ENCODE measurements at places on chromosomes 12 and 14.
A peak's percentile ranks its signal among the peaks of the same experiment; 100 is the strongest.

DNA sequence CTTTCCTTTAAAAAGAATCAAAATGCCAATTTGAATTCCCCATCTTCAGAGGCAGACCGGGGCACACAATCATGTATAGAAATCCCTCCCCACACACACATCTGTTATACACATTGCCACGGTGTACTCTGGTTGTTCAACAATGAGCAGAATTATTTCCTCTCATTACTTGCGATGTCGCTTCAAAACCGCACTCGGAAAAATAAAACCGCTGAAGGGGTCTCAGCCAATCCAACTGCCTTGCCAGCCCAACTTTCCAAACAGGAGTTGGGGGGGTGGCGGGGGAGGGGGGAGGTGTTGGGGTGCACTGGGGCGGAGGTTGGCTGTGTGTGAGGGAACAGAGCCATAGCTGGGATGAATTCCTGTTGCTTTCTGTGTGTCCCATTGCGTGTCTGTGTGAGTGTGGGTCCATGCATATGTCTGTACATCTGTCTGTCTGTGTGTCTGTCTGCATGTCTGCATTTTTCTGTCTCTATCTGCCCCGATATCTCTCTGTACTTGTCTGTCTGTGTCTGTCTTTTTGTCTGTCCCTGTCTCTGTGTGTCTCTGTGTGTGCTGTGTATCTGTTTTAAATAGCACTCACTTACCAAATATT, 163.6 kb upstream of the TBX3 start:
- no peak for DNase-seq

- DNase-seq, result no peak
These were observed 91.0 kb upstream of the FOXN3 start for GRCh38 chr14:89507926-89508460.

DNA sequence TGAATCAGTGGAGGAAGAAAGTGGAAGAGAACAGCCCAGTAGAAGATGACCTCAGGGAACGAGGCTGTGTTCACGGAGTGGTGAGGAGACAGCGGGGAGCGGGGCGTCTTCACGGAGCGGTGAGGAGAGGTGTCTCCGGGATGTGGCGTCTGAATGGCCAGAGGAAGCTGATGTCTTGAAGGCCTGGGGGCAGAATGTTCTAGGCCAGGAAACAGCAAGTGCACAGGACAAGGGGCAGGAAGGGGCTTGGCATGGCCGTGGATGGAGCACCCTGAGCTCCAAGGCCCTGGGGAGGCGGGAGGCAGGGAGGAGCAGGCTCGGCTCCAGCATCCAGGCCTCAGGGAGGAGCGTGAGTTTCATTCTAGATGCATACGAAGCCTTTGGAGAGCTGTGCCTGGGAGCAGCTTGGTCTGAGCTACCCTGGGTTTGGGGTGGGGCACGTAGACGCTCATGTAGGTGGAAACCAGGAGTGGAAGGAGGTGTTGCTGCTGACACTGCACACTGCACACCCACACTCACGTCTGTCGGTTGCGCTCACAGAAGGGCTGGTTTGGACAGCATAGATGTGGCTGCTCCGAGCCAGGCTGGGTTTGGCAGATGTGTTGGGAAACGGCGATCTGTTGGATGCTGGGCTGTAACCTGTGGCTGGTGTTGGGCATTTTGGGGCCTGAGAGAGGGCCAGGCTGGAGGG, 131.6 kb downstream of the ADGRD1 start:
- DNase-seq, result no peak

DNA sequence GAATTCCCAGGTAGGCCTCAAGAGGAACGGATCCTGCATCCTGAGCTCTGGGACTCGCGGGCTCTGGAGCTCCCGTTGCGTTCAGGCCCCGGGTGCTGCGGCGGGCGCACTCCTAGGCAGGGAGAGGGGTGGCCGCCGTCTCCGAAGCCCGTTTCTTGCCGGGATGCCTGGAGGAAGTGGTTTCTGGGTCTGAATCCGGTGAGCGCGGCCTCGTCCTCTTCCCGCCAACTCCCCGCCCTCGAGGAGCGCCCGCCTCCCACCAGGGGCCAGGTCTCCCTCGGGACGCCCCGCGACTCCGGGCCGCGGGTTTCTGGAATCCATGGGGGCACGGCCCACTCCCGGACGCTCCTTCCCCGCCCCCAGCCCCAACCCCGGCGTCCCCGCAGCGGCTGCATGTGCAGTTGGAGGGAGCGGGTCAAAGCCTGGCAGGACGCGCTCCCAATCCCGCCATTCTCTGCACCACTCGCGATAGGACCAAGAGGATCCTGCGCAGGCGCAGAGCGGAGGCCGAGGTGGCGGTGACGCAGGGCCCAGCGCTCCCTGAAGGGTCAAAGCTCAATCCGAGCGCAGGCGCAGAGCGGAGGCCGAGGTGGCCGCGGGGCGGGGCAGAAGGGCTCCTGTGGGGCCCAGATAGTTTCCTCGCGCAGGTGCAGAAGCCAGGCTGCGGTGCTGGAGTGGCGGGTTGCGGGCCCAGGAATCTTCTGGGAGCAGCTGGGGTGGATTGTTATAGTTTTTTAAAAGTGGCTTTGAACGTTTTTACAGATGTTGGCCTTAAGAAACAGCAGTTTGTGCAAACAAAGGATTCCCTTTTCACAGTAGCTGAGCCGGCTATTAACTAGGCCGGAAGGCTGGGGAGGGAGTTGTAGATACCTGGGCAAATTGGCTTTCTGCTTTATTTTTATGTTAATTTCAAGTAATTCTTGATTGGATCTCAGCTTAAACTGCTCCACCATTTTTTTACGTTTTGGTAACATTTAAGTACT, 796.4 kb downstream of the AACS start:
- no peak for DNase-seq

DNA sequence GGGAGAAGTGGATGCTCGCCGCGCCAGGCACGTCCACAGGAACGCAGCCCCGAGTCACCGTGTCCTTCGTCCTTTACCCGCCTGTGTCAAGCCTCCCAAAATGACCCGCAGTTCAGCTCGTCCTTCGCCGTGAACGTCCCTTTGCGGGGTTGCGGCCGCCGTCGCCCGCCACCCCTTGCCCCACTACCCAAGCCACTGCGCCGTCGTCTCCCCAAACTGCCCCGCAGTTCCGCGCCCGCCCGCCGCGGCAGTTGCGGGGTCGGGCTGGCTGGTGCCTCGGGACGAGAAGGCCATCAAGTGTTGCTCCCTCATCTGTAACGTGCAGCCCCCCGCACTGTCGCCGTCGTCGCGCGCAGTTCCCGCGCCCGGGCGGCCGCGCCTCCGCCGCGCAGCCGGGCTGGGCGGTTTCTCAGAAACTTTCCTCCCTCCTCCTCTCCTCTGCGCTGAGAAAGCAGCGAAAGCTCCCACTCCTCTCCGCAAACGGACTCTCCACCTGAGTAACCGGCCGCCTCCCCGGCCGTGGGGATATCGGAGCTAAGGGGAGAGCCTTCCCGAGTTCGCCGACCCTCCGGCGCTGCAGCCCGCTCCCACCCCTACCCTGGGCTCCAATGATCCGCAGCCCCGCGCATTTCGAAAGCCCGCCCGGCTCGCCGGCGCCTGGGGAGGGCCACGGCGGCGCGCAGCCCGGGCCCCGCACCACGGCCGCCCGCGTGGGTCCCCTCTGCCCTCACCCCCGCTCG, 6.7 kb downstream of the CDKN1B start:
- DNase-seq, result no peak

DNA sequence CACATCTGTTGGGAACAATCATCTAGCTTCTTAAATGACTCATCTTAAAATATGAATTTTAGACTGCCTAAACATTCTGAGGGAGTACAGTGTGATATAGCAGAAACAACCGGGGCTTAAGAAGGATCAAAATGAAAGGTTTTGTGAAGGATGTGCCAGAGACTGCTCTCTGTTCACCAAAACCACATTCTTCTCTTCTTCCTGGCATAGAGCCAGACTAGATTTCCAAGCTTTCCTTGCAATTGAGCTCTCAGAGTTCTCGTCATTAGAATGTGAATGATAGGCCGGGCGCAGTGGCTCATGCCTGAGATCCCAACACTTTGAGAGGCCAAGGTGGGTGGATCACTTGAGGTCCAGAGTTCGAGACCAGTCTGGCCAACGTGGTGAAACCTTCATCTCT, 94.5 kb downstream of the LRRIQ1 start:
- no peak for DNase-seq

DNA sequence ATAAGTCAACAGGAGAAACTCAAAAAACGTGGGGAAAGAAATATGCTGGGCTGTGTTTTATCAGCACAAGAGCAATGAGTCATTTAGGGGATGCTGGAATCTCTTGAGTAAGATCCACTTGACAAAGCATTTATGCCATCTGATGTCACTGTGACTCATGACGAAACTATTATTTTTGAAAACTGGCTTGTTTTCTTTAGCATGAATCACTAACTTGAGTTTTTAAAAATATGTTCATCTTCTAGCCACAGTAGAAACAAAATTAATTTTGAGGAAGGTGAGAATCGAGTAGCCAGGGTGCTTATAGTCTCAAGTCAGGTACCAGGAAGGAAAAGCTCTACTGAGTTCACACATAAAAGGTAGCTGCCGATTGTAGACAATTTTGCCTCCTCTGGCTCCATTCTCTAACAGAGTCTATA, 456.2 kb upstream of the MGAT4C start:
- no peak for DNase-seq

DNA sequence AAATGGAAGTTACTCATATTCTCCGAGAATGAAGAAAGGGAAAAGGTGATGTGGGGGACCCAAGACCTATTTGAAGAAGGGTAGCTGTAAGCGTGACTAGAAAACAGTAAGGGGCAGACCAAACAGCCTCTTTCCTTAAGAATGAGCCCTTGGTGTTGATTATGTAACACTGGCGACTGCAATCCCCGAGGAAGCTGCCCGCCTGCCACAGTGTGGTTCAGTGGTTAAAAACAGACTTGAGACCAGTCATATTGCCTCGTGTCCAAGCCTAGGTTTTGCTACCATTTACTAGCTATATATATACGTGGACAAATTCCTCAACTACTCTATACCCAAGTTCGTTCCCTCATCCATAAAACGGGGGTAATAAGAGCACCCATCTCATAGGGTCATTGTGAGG, 49.1 kb downstream of the SSPN start:
- no peak for DNase-seq

DNA sequence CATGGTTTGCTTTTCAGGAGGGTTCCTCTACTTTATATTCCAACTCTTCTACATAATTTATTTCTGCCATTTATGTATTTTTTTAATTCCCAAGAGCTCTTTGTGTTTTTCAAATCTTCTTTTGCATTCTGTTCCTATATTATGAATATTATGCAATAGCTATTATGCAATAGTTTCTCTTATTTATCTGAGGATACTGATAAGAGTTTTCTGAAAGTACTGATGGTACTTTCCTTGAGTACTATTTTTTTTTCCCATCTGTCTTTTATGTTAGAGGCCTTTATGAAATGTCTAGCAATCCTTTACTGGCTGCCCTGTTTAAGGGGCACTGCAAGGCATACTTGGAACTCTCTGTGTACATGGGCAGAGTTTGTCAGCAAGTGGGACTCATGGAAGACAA, 93.4 kb downstream of the SLC41A2 start:
- DNase-seq, result no peak

DNA sequence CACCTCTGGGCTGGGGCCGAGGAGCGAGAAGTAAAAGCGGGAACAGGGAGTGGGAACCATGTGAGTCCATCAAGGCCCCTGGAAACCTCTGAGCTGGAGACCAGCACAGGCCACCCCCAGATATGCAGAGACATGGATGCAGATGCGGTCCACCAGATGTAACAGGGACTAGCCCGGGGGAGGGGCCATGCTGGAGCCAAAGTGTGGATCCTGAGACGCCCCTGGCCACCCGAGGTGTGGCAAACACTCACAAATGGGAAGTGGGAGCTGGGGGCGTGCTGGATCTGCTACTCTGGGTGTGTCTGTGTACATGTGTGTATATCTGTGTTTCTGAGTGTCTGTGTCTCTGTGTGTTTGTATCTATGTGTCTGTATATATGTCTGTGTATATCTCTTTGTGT, 12.8 kb downstream of the MYL2 start:
- no peak for DNase-seq

- no peak for DNase-seq
These were observed 7.0 kb upstream of the CEBPE start for GRCh38 chr14:23125933-23126524.

DNA sequence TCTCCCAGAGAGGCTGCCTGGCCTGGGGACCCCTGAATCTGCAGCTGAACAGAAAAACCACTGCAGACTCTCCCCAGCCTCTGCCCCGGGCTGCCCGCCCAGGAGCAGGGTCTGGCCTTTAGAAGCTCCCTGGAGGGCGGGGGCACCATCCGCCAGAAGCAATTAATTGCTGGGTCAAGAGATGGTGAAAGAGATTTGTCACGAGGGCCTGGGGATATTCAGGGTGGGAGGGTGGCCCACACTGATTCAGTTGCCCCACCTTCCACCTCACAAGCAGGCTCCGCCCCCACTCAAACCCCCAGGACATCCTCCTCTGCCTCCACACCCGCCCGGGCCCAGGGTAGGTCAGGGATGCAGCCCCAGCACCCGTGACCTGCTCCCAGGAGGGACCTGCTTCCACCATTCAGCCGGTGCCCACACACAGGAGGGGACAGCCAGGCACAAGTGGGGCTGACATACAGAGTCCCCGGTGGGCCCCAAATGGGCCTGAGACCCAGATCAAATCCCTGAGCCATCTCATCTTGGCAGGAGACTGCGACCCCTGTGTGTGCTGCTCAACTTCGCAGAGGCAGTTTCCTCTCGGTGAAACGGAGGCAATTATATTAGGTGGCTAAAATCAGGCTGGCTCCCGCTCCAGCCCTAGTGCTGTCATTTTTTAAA, 23.0 kb downstream of the NCOR2 start:
- peak; percentile 27 for DNase-seq

DNA sequence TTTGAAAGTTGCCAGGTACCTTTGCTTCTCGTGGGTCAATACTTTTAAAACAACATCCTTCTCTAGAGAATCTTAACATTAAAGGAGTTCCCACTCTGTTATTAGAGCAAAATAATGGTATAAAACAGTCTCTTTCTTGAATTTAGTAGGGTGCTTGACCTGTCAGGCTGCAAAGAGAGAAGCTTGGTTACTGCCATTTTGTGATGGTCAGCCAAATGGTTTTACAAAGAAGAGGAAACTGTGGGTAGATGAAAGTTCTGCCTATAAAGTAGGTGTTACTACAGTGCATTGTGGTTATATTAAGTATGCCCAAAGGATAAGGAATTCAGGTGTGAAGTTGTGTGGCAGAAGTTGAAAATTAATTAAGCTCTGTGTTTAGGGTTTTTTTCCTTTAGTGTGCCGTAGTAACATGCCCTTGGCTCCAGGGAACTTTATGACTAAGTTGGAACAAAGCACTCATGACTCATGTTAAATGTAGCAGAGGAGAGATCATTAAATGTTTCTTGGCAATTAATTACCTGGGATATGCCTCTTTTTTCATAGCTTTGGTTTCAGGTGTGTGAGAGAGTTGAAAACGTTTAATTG, 354.0 kb upstream of the KITLG start:
- no peak for DNase-seq

GRCh38 chr12:105834496-105834895, 304.3 kb downstream of the NUAK1 start:
- no peak for DNase-seq

DNA sequence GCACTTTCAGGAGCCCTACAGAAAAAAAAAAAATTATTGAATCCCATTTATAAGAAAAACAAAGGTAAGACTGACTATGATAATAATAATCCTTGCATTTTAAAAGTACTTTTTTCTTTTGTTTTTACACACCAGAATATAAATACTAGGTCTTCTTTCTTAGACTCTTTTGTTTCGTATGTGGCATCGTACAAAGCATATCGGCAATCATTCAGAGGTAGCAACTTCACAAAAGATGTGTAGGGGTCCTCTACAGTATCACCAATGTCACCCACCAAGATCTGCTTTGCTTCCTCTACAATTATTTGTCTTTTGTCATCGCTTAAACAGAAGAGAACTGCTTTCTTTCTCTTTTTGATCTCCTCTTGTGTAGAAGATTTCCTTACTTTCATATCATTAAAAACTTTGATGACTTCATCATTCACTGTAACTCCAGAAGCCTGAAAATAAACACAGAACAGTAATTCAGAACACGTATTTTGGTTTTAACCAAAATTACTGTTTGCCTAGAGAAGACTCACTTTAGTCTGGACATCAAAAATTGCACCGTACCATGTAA, 1.2 kb downstream of the CFL2 start:
- DNase-seq, result no peak

Measured in NCI-H510A treated with DMSO at 0.1 percent for 48 hours (cell line).